ENCODE measurements at places on chromosomes 2 and 18. TPM values are rescaled to one million over a fixed set of nuclear protein-coding genes. Genes with fewer than 3 reads are reported as not detected.

The CBLN2 gene
- not detected for total RNA-seq

The MREG gene
- 0.32 TPM for total RNA-seq

The OSR1 gene
- 1.4 TPM for total RNA-seq

The ALPP gene
- total RNA-seq: not detected

The BOK gene
- 4.5 TPM for total RNA-seq

The CCDC141 gene
- 162 TPM for total RNA-seq

The CCDC68 gene
- total RNA-seq: 4.1 TPM

The ZNF519 gene
- total RNA-seq: 3.6 TPM

The CROCC2 gene
- total RNA-seq: not detected

The ZAP70 gene
- 1.2 TPM for total RNA-seq

The DPYSL5 gene
- 0.19 TPM for total RNA-seq

The GATA6 gene
- total RNA-seq: 76.2 TPM

- no peak for DNase-seq
Measured at GRCh38 chr2:71880287-71880686, 267.4 kb downstream of the CYP26B1 start.

DNA sequence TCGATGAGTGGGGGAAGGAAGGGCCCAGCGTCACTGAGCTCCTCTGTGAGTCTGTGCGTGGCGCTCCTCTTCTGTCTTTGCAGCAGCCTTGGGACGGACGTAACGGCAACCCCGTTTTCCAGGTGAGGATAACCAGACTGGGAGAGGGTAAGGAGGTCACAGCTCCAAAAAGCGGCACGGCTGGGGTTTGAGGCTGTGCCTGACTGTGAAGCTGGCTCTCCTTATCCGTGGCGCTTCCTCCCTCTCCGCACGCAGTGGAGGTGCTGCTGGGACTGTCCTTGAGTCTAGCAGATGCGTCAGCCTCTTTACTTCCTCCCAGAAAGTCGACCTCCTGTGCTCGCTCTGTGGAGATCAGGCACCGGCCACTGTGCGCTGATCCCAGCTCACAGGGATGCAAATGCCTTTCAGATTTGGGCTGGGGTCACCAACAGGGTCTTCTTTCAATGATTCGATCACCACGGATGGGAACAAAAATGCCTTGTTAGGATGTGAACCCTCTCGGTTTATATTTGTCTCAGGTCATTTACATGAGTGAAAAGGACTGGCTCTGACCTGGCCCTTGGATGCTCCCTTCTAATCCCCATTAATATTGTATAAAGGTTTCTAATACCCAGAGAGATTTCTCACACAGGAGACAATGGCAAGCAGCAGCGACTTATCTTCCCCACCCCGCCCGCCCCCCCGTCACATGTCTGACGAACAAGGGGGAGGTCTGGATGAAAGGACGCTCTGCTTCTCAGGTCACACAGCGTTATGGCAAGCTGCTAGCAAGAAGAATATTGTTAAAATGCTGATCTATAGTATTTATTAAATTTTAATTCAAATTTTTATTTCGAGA, 30.1 kb upstream of the E2F6 start:
- DNase-seq: no peak

DNA sequence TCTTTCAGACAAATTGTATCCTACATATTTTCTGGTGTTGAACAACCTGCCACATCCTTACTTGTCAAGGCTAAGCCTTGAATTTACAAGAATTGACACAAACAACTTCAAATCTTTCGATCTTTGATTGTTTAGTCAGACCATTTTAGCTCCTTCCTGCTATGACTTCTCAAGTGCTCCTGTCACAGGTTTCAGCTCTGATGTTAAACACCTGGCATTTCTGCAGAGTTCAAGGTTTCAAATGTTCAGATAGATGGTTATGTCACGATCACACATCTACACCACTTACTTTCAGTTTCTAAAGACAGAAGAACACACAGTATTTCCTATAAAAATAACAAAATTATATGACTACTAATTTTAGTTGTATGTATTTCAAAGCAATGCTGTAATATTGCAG, 84.0 kb downstream of the RND3 start:
- DNase-seq: no peak

DNA sequence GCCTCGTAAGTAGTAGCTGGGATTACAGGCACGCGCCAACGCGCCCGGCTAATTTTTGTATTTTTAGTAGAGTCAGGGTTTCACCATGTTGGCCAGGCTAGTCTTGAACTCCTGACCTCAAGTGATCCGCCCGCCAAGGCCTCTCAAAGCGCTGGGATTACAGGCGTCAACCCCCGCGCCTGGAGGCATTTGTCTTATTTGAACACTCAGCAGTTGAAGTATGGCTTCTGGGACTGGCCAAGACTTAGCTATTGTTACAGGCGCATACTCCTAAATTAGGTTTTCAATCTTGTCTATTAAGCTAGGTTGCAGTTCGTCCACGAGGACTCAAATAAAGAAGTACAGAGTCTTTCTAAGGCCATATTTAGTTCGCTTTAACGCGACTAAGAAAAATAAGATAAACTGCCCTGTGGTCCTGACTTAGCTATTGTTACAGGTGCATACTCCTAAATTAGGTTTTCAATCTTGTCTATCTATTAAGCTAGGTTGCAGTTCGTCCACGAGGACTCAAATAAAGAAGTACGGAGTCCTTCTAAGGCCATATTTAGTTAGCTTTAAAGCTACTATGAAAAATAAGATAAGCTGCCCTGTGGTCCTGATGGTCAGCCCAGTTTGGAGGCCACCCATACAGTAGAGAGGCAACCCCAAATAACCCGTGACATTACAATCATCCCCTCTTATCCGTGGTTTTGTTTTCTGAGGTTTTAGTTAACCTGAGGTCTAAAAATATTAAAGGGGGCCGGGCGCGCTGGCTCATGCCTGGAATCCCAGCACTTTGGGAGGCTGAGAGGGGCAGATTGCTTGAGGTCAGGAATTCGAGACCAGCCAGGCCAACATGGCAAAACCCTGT, 20.8 kb upstream of the MTA3 start:
- DNase-seq: no peak

DNA sequence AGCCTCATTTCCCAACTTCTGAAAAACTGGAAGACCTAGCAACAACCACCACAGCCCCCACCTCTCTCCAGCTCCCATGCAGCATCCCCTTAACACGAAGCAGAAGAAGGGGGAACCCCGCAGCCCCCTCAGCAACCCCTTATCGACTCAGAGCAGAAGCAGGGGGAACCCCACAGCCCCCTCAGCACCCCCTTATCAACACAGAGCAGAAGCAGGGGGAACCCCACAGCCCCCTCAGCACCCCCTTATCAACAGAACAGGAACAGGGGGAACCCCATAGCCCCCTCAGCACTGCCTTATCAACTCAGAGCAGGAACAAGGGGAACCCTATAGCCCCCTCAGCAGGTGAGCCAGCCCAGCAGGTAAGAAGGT, 6.7 kb downstream of the SLC66A2 start:
- DNase-seq: peak; percentile 33

- DNase-seq: no peak
Measured at GRCh38 chr2:86636842-86637241, 13.2 kb upstream of the RNF103 start.

DNA sequence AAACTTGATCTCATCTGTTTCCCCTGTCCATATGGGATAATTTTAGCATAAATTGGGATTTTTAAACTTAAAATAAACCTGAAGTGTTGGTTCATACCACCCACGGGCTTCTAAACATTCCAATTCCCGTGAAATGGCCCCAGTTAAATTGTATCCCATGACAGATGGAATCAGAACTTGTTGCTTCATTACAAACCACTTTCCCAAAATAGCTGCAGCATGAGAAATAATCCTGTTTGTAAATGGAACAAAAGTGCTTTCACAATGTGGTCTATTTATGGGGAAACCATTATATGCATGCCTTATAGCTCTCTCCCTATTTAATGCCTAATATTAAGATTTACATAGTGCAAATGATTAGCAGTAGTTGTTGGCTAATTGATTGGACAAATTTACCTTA, 15.9 kb downstream of the SCG2 start:
- DNase-seq: no peak

DNA sequence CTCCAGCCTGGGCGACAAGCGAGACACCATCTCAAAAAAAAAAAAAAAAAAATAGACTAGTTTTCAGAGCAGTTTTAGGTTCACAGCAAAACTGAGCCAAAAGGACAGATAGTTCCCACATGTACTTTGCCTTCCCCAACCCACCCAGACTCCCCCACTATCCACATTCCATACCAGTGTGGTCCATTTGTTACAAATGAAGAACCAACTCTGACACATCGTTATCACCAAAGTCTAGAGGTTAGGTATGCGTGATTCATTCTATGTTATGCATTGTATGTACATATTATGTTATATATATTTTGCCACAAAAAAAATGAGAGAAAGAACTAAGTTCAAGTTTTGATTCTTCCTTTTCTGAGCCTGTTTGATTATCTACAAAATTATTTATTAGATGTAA, 3.5 kb downstream of the DUSP11 start:
- DNase-seq: no peak

- DNase-seq: no peak
Measured at GRCh38 chr18:25921677-25922421, 168.6 kb downstream of the SS18 start.

DNA sequence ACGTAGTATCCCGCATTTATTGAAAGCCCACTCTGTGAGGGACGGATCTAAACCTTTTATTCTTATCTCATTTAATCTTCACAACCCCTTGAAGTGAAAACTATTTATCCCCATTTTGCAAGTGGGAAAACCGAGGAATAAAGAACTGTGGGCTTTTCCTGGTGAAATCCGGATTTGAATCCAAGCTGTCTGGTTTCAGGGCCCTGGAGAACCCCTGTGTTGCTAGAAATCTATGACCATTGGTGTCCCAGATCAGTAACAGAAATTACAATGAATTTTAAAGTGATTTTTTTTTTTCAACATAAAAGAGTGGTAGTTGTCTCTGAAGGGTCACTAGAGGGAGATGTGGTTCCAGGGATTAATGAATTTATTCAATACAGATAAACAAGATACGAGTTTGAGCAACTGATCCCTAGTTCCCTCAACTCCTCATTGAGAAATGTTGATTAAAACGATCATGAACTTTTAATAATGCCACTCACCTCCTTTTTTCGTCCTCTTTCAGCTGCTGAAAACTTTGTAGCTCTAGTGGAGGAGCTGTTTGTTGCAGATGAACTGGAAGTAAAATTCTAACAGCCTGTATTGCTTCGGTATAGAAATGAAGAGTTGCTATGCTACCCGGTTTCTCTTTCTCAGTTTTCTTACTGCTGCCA, 940 bp downstream of the XRCC5 start:
- DNase-seq: no peak

- DNase-seq: no peak
Measured at GRCh38 chr2:148861367-148861766, 13.7 kb upstream of the KIF5C start.

DNA sequence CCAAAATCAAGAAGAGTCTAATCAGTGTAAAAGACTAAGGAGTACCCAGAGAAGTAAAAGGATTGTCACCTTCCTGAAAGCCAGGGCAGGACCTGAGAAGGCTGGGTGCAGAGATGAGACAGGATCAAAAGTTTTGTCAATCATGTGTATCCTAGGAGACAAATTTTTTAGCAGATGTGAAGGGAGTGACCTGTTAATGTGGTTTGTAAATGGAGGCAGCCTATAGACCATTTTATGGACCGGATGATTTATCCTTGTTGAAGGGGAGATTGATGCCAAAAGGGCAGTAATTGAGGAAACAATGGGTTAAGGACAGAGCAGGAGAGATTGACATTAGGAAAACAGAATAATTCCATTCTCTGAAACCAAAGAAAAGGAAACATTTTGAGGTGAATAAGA, 813 bp downstream of the NDC80 start:
- no peak for DNase-seq

DNA sequence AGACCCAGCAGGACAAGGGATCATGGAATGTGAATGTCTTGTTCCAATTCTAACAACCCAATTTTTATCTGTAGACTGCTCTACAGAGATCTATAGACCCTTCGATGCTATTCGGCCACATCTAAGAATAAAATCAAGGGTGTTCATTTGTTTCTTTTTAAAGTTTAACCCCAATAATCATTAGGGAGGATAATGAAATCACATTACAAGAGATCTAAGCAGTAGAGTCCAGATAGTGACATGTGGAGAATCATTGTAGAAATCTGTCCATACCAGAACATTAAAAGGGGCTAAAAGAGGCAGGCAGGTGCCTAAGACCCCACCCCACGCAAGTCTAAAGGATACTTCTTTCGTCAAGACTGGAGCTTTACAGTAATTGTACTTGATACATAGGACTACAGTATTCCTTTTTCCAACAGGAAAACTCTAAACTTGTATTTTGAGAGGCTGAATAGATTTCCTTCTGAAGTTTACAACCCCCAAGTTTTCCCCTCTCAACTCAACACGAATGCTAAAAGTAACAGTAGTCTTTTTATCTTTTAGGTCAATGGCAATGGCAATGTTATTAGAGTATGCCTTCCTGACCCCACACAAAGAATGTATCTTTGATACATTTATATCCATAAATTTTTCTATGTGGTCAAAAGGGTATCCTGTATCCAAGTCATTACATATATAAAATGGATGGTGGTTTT, 183.7 kb downstream of the TCF4 start:
- no peak for DNase-seq

DNA sequence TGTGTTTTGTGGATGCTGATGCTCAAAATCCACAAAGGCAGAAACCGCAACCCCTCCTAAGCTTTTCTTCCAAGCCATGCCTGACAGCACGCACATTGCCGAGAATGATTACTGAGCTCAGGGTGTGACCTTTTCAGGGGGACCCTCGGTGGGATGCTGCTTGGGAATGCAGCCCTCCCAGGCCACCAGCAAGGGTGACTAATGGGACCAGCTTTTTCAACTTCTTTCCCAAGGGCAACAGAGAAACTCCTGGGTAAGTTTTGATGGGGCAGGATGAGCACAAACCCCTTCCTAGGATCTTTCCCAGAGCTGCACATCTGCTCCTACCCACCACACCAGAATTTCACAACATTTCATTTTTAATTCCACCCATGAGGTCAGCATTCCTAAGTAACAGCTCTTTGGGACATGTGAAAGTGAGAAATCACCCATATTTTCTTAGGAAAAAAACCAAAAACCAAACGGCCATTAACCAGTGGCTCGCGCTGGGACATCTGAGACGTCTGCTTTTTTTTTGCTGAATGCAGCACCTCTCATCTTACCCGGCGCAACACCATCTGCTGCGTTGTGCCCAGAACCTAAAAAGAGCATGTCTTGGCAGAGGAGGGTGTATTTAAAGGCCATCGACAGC, 119.0 kb downstream of the ARL4C start:
- DNase-seq: no peak

DNA sequence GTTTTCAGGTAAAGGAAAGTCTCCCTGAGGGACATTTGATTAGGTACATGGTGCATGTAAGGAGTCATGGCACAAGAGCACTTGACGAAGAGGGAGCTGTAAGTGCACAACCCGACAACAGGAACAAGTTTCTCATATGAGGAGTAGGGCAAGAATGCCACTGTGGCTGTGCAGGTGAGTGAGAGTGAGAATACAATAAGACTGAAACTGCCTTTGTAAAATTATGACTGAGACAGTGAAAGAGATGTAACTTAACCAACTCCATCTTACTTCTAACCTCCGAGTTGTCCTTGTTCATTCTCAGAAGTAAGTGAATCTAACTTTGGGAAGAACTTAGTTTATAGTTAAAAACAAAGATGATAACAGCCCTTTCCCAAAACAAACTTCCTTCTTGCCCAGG, 1025.8 kb upstream of the CNTNAP5 start:
- DNase-seq: no peak

GRCh38 chr2:33900610-33901009, 301.5 kb upstream of the FAM98A start:
- no peak for DNase-seq

GRCh38 chr2:31429759-31430438, 15.4 kb upstream of the XDH start:
- DNase-seq: no peak

- no peak for DNase-seq
Measured at GRCh38 chr18:64202210-64202836, 53.4 kb upstream of the LINC00305 start.

All from cardiac septum (tissue), 1 donor.